ENCODE measurements at places on chromosomes 6 and 20.

DNA sequence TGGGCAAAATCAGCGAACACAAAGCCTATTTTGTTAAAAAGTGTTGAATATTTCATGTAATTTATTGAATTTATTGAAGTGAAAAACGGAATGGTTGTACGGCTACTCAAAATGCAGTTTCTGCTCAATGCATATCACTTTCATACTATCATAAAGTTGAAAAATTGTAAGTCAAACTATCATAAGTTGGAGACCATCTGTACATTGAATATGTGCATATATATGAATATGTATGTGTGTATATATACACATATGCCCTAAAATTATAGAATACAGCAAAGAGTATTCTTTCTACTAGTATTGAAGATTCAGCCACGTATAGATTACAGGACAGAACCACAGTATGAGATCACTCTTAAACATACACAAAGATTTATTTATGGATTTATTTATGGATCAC, 499.0 kb upstream of the SULF2 start:
- no peak for DNase-seq

DNA sequence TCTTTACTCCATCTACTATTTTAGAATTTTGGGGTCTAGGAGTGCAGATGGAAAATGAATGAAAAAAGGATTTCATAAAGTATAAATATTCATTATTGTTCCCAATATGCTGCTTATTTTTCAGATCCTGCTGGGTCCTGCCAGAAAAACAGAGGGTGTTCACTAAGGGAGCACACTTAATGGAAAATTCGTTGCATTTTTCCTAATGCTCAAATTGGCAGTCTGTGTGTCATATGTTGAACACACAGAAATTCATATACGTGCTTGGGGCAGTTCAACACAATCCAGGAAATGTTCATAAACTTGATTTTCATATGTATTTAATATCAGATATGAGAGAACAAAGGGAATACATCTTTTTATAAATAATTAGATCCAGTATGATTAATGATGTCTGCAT, 1019.4 kb downstream of the EPHA7 start:
- no peak for DNase-seq

- DNase-seq: no peak
Measured at GRCh38 chr20:42744756-42745465, 444.8 kb downstream of the PTPRT start.

GRCh38 chr20:61630391-61630650, 378.3 kb downstream of the CDH4 start:
- DNase-seq: no peak
